NCI-H2171 (cell line): ENCODE measurements at places on chromosomes 5 and 9.

DNA sequence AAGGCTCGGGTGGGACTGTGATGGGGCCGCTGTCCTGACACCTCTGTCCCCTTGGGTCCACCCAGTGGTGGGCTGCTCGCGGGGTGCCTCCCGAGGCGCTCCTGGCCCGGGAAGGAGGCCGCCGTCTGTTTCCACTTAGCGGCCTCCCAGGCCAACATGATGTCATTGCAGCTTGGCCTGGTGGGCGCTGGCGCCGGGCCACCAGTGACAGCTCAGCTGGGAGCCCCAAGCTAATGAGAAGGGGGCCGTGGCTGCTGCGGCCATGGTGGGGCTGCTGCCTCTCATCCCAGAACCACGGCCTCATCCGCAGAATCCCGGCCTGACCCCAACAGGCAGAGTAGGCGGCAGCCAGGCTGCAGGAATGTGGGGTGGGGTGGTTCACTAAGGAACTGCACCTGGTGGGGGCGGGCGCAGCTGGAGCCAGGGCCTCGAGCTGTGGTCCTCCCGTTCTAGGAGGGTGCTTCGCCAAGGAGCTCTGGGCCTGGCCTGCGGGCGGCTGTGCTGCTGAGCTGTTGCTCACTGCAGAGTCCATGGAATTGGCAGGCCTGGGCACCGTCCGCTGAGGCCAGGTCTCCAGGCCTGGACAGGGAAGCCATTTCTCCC lies 123.5 kb upstream of the COL5A1 start:
- DNase-seq: no peak

GRCh38 chr9:129182625-129183494 lies 4.8 kb upstream of the IER5L start:
- no peak for DNase-seq

DNA sequence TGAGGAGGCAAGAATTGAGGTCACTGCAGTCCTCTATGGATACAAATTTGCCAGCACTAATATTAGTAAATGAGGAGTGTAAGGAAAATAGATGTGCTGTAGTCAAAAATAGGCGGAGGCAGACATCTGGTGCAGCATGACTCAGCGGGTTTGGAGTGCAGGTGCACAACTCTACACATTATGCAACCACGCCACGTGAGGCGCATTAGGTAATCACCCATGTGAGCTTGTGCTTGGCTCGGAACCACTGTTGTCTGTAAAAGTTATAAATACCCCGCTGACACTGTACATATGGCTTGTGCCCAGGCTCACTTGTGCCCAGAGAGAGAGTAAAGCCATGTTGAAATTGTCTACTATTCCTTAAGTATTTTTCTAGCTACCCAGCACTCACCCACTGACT lies 623.5 kb upstream of the NUDT12 start:
- DNase-seq: no peak

- no peak for DNase-seq
These were observed 22.0 kb downstream of the FREM1 start for GRCh38 chr9:14888272-14888671.

- no peak for DNase-seq
These were observed 164.5 kb downstream of the SPATA31D1 start for GRCh38 chr9:82153032-82153431.

DNA sequence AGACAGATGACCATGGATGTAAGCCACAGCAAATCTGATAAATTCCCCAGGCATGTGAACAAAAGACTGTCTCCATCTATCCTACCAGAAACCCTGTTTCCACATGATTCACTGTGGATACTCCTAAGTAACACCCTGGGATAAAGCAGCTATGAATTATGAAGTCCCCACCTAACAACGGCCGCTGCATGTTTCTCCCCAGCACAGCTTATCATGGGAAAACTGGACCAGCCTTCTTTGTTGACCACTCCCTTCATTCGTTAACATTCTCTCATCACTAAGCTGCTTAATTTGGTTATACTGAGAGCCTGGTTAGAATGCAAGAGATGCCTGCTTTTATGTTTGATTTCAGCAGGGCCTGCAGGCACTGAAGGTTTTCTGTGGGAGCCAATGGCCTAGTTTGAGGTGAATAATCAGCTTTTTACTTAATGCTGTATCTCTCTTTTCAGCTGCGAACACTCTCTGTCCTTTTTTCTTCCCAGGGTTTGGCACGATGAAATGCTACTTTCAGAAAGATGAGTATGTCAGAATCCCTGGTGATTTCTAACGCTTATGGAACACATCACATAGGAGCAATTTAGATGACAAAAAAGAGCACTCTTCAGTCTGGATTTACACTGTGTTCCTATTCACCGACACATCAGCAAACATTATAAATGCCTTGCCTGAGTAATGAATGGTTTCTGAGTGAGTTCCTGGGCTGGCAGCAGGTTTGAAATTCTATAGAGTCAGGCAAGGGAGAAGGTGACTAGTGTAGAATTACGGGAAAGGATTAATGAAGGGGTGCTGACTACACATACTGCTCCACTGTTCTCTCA lies 318.4 kb upstream of the ZNF608 start:
- DNase-seq: no peak

DNA sequence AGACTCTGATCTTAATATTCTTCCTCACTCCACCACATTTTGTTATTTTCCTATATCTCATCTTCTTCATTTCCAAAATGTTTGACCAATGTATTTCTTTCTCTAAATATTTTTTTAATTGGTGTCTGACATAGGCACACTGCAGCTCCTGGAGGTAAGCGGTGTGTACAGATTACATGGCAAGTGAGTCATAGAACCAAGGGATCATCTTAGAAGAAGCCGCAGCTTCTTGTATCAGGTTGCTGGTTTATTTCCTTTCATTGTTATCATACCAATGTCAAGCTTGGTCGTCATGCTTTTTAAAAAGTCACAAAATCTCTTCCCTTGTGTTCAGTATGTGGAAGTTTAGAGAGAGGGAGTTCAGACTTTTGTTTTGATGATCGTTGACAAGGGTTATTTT lies 526.1 kb upstream of the CDH18 start:
- no peak for DNase-seq

DNA sequence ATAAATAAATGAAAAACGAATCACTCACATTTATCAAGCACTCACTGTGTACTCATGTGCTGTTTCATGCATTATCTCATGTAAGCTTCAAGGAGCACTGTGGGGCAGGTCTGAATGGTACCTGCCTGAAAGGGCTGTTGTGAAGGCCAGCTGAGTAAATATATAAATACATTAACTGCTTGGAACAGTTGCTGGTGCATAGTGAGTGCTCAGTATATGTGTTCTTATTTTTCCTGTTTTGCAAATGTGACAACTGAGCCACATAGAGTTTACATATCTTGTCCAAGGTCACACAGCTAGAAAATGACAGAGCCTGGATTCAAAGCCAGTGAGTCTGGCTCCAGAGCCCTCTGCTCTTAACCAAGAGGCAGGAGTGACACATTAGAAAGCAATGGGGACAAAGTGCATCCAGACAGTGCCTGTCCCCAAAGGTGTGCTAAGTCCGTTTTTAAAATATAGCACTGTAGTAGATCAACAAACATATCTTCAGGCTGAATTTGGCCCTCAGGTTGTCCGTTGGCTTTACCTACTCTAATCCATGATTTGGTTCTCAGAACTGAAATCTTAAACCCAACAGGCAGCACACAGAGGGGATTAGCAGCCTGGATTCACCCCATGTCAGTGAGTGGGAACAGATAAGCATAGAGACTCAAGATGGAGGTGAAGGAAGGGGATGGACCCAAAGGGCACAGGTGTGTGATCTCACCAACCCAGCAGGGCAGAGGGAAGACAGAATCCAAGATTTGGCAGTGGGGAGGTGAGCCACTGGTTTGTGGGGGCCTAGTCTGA lies 70.8 kb downstream of the WWC1 start:
- no peak for DNase-seq

GRCh38 chr9:12889402-12890106 lies 114.7 kb downstream of the LURAP1L start:
- no peak for DNase-seq

DNA sequence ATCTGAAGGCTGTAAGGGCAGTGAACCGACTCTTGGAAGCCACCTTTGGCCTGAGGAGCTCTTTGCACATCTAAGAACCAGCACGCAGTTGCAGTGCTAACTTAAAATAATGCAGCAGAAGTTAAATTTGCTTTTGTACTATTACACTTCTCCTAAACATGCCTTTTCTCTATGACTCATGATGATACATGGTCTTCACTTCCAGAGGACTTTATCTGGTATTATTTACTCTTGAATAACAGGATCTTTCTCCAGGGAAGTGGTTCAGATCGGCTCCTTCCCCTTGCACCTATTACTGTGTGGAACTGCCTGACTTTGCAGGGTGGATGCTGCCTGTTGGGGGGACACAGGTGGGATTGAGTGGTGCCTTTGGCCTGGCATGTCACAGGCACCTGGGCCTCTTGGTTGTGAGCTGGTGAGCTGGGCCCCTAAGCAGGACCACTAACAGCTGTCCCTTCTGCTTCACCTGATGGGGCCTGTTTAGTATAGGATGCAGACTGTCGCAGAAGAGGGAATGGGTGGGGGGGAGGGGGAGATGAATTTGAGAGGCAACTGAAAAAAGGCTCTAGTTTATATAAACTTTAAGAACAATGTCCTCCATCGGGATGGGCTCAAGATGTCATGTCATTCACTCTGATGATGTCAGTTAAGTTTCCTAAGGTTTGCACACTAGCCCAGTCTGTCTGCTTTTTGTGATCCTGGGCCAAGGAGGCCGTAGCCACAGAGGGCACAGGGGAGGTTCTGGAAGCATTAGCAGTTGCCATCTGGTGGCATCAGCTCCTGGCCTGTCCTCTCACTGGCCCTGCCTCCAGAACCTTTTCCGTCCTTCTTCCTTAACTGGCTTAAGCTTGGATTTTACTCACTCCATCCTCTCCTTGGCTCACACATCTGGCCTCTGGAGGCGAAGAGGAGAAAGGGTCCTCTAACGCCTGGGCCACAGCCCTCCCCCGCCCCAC lies 33.9 kb upstream of the GABBR2 start:
- DNase-seq: no peak

- DNase-seq: no peak
These were observed 46.4 kb downstream of the EHMT1 start for GRCh38 chr9:137665226-137665625.

DNA sequence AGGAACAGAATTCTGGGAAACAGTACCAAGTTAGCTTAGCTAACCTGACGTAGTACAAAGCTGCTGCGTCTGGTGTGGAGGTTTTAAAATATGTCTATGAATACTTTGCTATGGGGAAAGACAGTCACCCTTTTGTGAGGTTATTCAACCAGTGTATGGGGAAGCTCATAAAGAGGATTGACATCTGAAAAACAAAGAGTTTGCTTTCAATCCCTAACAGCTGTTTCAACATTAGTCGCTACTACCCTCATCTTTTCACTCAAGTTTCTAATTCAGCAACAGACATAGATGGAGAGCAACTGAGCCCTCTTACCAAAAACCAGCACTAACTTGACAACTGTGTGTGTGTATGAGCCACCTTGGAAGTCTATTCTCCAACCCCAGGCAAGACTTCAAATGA lies 7.8 kb upstream of the MSANTD3 start:
- DNase-seq: no peak

DNA sequence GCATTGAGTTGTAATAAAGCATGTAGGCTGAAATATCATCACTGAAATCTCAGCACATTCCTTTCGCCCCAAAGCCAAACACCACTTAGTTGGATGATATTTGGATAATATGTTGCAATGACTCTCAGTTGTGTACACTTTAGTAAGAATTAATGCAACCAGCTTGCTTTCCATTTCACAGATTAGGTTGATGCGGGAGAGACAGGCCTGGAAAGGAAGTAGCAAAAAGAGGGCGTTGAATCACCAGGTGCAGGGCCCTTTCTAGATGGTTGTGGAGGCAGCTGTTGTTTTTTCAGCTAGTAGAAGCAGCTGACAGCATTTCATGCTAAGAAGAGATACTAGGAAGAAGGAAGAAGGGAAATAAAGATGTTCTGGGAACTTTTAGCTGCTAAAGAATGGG lies 30.9 kb downstream of the DMRT3 start:
- DNase-seq: no peak

GRCh38 chr5:145968970-145969713 lies 32.8 kb downstream of the SH3RF2 start:
- no peak for DNase-seq

GRCh38 chr9:130694205-130694604 lies 625 bp downstream of the EXOSC2 start:
- DNase-seq: no peak

GRCh38 chr5:26232706-26233105 lies 805.7 kb downstream of the CDH9 start:
- DNase-seq: no peak

DNA sequence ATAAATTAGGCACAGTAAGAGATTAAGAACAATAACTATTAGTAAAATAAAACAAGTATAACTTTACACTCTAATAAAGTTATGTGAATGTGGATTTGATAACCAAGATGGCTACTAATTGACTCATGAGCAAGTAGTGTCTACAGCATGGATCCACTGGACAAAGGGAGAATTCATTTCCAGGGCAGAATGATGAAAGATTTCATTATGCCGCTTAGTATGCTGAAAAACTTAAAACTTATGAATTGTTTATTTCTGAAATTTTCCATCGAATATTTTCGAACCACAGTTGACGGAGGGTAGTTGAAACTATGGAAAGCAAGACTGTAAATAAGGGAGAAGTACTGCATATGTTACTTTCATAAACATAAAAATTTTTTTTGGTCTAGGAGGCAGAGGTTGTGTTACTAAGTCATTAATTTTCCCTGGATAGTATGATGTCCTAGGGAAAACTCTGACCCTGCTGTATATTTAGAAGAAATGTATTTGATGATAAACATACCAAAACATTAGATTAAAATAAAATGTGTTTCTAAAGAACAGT lies 24.9 kb upstream of the TARS1 start:
- no peak for DNase-seq

GRCh38 chr9:91795598-91796241 lies 154.3 kb downstream of the ROR2 start:
- no peak for DNase-seq

GRCh38 chr5:141516672-141517025 lies 27.8 kb downstream of the PCDHGC5 start:
- no peak for DNase-seq

DNA sequence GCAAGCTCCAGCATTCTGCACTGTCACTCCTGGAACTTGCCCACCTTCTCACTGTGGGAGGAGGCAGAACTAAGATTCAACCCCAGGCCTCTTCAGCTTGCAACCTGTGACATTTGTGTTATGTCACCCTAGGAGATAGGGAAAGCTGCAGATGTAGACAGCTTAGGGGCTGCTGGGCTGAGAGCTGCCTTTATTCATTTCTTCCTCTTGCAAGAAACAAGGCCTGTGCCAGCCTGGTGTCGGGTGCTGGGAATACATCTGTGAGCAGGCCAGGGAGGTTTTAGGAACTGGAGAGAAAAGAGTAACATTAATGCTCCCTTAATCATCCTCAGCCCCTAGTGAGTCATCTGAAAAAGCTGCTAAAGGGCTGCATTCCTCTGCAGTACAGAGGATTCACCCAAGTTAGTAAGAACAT lies 101.8 kb downstream of the FGF18 start:
- DNase-seq: no peak

- DNase-seq: no peak
These were observed 204.4 kb upstream of the DMRT1 start for GRCh38 chr9:636931-637591.

- no peak for DNase-seq
These were observed 12.9 kb upstream of the CDC42SE2 start for GRCh38 chr5:131250751-131251475.
